Mesenteric fat pad (tissue), 1 donor: ENCODE measurements at places on chromosomes 11 and 22. TPM values are rescaled to one million over a fixed set of nuclear protein-coding genes. Genes with fewer than 3 reads are reported as not detected.

The MFNG gene
- 33.6 TPM for total RNA-seq

DNA sequence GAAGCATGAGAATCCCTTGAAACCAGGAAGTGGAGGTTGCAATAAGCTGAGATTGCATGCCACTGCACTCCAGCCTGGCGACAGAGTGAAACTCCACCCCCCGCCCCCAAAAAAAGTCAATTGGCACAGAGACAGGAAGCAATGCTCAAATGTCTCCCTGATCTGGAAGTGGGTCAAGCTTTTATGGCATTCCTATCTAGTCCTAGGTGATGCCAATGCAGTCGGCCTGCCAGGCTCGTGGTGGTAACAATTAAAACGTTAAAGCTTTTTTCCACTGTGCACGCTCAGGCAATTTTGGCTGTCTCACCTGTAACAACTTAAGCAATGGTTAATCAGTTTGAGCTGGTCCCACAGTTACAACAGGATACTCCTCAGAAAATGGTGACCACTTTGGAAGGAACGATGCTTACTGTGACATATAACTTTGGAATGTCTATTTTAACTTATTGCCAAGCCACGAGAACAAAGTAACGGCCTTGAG lies 18.9 kb upstream of the PISD start:
- no peak for DNase-seq

The RNF26 gene
- 20.6 TPM for total RNA-seq

The MRGPRE gene
- not detected for total RNA-seq

DNA sequence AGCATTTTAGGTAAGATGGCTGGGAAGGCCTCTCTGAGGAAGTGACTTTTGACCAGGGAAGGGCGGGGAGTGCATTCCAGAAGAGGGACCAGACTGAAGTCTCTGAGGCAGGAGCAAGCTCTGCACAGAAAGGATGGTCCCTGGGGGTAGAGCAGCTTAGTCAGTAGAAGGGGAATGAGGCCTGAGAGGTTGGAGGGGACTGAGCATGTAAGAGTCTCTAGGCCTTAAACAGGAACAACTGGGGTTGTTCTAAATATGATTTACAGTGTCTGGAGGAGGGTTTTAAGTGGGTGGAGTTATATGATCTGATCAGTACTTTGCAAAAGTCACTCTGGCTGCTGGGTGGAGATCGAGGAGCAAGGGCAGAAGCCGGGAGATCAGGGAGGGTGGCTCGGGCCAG lies 31.7 kb upstream of the TEF start:
- DNase-seq, result no peak

GRCh38 chr11:127649071-127649470 lies 648.5 kb upstream of the KIRREL3 start:
- DNase-seq, result no peak

The MS4A3 gene
- total RNA-seq, result not detected

The NRIP3 gene
- total RNA-seq, result 0.87 TPM
